Activated gamma-delta T cell treated with anti-CD3 and anti-CD28 coated beads, Interleukin-2, amount 50 U/mL, for 16 hours (primary cell): ENCODE measurements at places on chromosomes 11 and 22.

- no peak for DNase-seq
These were observed 84.9 kb downstream of the PRR5L start for GRCh38 chr11:36381015-36381360.

GRCh38 chr11:75945446-75945845 lies 130.4 kb downstream of the UVRAG start:
- no peak for DNase-seq

DNA sequence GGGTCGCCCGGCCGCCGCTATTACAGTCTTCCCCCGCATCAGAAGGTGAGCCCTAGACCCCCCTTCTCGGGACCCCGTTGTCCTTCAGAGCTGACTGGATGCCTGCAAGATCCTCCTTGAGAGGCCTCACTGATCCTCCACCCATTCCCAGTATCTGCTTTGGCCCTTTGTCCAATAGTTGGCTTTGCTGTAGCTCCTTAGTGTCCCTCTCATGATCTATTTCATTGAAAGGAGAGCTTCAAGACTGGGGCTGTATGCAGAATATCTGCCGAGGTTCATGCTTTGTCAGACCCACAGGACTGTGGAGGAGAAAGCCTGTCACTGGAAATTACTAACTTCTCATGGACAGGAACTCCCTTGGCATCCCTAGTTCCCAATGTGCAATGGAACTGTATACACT lies 499 bp downstream of the DLAT start:
- DNase-seq, result no peak

GRCh38 chr22:26725012-26725676 lies 67.8 kb downstream of the MIAT start:
- DNase-seq, result no peak

- no peak for DNase-seq
These were observed 23.2 kb downstream of the TAF1D start for GRCh38 chr11:93718057-93718563.

- peak; percentile 51 for DNase-seq
These were observed at the start of gene SPINDOC for GRCh38 chr11:63813035-63813562. Gene SPINDOC (plus strand): TSS chr11:63813456. CDS start chr11:63813687, 231 bp downstream.

GRCh38 chr11:97502201-97502600 lies 1112.4 kb downstream of the JRKL start:
- DNase-seq, result no peak

- DNase-seq, result no peak
These were observed 6.4 kb downstream of the CCND1 start for GRCh38 chr11:69647390-69647748.

- DNase-seq, result no peak
These were observed 1.4 kb upstream of the C22orf39 start for GRCh38 chr22:19448739-19449421.

DNA sequence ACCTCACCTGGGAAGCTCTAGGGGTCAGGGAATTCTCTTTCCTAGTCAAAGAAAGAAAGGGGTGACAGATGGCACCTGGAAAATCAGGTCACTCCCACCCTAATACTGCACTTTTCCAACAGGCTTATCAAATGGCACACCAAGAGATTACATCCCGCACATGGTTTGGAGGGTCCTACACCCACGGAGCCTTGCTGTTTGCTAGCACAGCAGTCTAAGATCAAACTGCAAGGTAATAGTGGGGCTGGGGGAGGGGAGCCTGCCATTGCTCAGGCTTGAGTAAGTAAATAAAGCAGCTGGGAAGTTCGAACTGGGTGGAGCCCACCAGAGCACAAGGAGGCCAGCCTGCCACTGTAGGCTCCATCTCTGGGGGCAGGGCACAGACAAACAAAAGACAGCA lies 2830.6 kb upstream of the OR11H1 start:
- DNase-seq, result no peak

DNA sequence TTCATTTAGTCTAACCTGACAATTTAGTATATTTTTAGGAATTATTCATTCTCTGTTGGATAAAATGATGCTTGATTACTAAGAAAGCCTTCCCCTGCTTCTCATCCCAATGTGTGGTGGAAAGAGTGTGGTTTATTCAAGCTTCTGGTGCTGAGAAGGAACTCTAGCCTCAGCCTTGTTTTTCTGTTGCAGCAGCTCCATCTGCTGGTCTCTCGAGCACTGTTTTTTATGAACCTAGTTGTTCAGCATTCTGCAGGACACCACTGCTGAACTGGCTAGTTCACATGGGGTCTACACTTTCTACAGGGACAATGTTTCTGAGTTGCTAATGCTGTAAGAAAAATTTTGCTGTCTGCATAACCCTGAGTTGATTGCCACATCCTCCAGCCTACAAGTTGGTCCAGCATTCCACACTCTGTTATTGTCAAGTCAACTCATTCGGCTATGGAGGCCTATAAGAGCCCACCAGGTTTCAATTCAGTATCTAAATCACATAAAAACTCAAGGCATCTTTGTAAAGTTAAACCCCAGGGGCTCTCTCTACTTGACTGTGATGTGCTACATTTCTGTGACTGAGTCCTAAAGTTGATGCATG lies 14.3 kb downstream of the OR2AG2 start:
- peak; percentile 38 for DNase-seq

GRCh38 chr22:45284705-45285262 lies at the start of gene UPK3A:
Gene UPK3A (plus strand): TSS chr22:45284949. CDS start chr22:45285014, 65 bp downstream.
- DNase-seq, result peak; percentile 26

DNA sequence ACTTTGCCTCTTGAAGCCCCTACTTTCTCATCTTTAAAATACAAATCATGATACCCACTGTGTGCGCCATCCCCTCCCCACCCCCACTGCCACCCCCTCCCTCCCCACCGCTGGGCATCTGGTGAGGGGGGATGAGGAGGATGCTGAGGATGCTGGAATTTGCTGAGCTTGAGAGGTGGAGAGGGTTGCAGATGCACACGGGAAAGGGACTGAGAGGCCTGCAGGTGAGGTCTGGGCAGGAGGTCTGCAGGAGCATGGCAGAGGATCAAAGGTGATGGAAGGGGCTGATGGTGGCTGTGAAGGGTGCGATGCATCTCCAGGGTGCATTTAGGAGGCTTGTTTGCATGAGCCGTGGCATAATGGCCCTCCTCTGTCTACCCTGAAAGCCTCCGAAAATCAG lies 7.6 kb upstream of the TBC1D22A start:
- DNase-seq, result no peak

- DNase-seq, result peak; percentile 36
These were observed 500 bp upstream of the ADSL start for GRCh38 chr22:40345815-40346184.

DNA sequence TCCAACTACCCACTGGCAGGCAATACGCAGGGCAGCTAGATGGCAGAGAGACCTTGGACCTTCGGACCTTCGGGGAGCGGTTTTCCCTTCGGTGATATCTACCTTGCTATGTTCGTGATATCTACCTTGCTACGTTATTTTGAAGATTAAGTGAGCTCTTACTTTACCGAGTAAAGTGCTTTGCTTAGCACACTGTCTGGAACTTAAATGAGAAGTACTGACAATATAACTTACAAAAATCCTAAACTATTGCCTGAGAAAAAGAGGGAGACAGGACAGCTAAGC lies 1.0 kb upstream of the PRDM10 start:
- DNase-seq, result peak; percentile 19

GRCh38 chr11:118610773-118611432 lies 3.5 kb downstream of the PHLDB1 start:
- DNase-seq, result peak; percentile 84
